ENCODE measurements at places on chromosomes 1 and 21.

- no peak for DNase-seq
These were observed 44.2 kb downstream of the PRRX1 start for GRCh38 chr1:170707959-170708655.

GRCh38 chr1:31871703-31872102 lies 55.9 kb upstream of the SPOCD1 start:
- no peak for DNase-seq

GRCh38 chr1:1437033-1437903 lies 1.8 kb downstream of the VWA1 start:
- no peak for DNase-seq

GRCh38 chr1:78045926-78046778 lies at the start of gene GIPC2:
GIPC2 (plus strand) TSS chr1:78045966; CDS start chr1:78046095, 129 bp downstream.
- no peak for DNase-seq

- DNase-seq = no peak
These were observed 87.1 kb upstream of the ARHGEF16 start for GRCh38 chr1:3367376-3367775.

- DNase-seq = no peak
These were observed 104.0 kb downstream of the TPR start for GRCh38 chr1:186271032-186271431.

GRCh38 chr1:4553761-4554160 lies 100.6 kb upstream of the AJAP1 start:
- DNase-seq = no peak

DNA sequence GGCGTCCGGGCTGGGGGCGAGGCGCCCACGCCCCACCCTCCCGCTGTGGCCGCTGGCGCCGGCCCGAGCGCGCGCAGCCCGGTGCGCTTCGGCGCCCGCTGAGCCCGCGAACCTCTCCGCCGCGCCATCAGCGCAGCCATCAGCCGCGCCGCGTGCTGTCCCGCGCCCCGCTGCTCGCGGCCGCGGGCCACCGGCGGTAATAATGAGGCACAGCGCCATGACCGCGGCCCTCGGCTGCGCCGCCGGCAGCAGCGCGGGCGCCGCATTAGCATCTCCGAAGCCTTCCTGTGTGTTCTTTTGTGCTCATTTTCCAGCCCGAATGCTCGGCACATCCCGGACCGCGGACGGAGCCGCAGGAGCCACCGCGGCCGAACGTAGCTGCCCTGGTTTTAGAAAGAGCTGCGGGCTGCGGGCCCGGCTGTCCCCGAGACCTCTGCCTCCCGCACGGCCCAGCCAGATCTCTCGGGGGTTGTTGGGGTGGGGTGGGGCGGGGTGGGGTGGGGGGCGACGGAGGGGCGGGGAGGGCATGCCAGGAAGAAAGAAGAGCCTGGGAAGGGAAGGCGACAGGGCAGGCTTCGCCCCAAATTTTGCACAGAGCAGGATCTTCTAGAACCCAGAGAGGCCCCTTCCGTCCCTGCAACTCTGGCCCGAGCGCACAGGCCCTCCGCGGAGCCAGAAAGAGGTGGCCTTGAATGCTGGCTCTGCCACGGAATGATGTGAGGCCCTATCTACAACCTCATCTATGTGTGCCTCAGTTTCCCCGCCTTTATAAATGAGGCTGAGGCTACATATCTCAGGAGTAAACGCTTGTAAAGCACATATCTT lies 55.3 kb downstream of the RRAGC start:
- no peak for DNase-seq

- DNase-seq = no peak
These were observed 1.6 kb downstream of the C1orf21 start for GRCh38 chr1:184388319-184388889.

DNA sequence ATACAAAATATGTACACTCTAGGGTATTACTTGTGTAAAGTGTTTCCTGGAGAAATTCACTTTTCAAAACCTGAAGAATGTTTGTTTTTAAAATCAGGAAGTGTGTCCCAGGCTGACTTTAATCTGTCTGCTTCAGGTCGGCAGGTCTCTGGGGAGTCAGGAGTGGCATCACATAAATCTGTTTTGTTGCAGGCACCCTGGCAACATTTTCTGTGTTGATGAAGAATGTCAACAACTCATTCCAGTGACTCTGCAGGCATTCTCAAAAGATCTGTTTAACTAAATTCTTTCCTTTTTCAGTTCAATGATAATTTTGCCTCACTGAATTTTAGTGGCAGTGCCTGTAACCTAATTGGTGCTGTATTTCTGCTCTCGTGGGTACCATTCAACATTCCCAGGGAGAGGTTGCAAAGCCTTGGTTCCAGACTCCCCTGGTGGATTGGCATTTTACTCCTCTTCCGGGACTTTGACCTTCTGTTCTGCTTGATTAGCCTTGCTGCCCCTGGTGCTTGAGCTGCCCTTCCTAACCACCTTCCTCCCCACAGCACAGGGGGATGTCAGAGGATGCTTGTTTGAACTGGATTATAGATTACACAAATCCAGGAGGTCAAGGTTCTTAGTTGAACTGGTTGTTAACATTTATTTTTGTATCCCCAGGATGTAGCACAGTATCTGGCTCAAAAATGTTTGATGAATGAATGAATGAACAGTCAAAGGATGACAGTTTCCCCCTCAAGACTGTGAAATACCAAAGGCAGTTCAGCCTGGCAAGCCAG lies 55.4 kb upstream of the LPGAT1 start:
- no peak for DNase-seq

GRCh38 chr1:183932412-183932811 lies 105.1 kb downstream of the COLGALT2 start:
- no peak for DNase-seq

DNA sequence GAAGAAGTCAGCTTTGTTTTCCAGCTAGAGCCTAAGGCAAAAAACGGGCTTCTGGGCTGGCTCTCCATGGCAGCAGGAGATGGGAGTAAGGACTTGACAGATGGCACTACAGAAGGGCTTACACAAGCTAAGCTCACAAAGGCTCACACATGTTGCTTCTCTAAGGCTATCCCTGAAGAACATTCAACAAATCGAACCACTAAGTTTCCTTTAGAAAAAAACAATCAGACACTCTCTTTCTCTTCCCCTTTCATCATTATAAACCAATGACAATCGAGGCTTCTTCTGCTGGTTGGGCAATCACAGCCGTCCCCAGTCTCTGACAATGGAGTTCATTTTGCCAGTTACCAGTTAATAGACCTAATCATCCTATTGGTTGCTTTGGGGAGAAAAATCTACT lies 40.5 kb downstream of the TRIT1 start:
- DNase-seq = no peak

DNA sequence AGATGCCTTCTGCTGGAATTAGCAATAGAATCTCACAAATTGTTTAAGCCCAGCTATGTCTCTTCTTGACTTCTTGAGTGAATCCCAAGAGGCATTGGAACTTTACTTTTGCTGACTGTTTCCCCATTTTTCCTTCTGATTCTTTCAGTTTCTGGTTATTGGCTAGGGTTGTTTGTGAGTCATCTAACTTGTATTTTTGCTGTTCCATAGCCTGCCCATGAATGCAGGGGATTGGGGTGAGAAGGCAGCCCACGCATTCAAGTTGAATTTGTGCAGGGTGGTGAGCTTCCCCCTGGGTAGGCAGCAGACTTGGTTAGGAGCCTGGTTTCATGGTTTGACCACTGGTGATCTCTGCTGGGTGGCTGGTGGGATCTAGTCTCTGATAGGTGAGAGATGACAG lies 10.4 kb upstream of the KLF17 start:
- DNase-seq = no peak

GRCh38 chr21:18893406-18893805 lies 489.8 kb upstream of the TMPRSS15 start:
- DNase-seq = no peak

DNA sequence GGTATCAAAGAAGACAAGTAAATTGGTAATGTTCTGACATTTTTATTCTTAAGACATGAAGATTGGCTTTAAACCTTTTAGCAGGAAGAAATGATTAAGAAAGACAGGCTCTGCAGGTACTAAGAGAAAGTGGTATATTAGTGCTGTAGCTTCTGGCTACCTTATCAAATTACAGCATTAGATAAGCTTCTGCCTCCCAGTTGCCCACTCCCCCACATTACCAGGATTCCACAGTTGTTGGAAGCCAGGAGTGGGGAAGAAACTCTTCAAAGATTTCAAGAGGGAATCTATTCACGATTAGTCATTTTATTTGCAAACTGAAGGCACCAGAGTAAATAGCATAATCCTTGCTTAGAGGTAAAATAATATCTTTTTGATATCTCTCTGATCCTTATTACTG lies 274.9 kb downstream of the LMO4 start:
- DNase-seq = no peak

- DNase-seq = no peak
These were observed 105.7 kb downstream of the SYF2 start for GRCh38 chr1:25126562-25126961.

GRCh38 chr21:18832950-18833349 lies 429.4 kb upstream of the TMPRSS15 start:
- DNase-seq = no peak

DNA sequence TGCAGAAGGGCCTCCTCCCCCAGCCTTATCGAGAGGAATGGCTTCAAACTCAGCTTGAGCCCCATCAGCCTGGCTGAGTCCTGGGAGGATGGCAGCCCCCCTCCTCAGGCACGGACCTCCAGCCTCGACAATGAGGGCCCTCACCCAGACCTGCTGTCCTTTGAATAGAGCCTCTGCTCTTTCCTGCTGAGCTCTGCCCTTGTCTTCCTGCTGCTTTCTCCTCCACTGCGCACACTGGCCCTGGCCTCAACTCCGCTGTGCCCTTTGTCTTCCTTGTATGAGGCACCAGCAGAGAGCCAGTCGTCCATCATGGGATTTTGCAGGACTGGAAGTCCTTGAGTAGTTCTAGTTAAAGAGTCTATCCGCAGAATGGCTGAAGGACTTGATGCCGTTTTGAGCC lies 2.0 kb downstream of the C1orf226 start:
- DNase-seq = no peak

GRCh38 chr1:184906761-184907160 lies 67.5 kb downstream of the NIBAN1 start:
- no peak for DNase-seq

- DNase-seq = no peak
These were observed 106.1 kb downstream of the RIPK4 start for GRCh38 chr21:41660748-41661147.

GRCh38 chr1:228279722-228280105 lies 71.9 kb downstream of the OBSCN start:
- DNase-seq = no peak

DNA sequence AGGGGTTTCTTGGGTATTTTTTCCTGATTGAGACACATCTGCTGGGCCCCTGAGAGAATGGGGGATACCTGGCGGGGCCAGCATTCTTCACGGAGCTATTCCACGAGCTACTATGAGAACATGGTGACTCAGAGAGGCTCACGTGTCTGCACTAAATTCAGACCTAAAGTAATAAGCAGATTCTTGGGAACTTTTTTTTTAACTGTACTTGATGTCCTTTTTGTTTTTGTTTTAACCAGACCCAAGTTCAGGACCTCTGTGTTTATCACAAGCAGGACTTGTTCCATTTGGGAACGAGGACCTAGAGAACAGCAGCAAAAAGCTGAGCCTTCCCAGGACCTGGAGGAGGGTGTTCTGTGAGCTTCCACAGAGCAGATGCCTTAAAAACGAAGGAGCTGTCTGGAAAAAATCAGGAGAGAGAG lies 44.0 kb downstream of the EVA1C start:
- no peak for DNase-seq

DNA sequence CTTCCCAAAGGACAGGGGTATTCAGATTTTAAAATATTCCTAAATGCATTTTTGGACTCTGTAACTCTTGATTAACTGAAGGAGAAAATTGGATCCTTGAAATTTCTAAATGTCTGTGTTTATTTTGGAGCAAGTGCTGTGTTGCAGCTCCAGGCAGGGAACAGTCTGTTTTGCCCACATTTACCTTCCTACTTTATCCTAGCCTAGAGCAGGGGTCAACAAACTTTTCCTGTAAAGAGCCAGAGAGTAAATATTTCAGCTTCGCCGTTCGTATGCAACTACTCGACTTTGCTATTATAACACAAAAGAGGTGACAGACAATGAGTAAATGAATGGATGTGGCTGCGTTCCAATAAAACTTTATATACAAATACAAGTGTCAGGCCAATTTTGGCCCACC lies 402.2 kb downstream of the GPATCH2 start:
- DNase-seq = no peak

GRCh38 chr1:96361271-96361856 lies 360.2 kb upstream of the PTBP2 start:
- DNase-seq = no peak

- no peak for DNase-seq
These were observed 271.3 kb upstream of the B3GALT2 start for GRCh38 chr1:193457676-193458075.

GRCh38 chr1:151935154-151935553 lies 25.8 kb upstream of the THEM4 start:
- DNase-seq = no peak

GRCh38 chr1:147717051-147717705 lies 43.2 kb downstream of the GJA5 start:
- DNase-seq = no peak

GRCh38 chr1:84496498-84496897 lies 9.7 kb upstream of the SPATA1 start:
- DNase-seq = no peak

DNA sequence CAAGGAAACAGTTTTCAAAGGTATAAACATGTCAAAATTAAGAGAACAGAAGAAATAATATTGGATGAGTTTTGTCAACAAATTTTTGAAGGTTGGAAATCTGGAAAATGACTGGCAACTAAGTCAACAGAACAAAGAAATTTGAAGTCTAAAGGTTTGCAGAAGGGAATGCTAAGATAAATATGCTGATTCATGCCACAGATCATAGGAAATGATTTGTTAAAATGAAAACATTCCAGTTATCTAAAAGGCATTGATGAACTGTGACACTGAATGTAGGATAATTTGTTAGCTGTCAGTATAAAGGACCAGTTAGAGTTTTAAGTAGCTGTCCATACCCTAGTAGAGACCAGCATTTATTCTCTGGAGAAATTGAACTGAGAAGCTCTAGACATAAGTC lies 157.9 kb upstream of the CHRM3 start:
- DNase-seq = no peak

DNA sequence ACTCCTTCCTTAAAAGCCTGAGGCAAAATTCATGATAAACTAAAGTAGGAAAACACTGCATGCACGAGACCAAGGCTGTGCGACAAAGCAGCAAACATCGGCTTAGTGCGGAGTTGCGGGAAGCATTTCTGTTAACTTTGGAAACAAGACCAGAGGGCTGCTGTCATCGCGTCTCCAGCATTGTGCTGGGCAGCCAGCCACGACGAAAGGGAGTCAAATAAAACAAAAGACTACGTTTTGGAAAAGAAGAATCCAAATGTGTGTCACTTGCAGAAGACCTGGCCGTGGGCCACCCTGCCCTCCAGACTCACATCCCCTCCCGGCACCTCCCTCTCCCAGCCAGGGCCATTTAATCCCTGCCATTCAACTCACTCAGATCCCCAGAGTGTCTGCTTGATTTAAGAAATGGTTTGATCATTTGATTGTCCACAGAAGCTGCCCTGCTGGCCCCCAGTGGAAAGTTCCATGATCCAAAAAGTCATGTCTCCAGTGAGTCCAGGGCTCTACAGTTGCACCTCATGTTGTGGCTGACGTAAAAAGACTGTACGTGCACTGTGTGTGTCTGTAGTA lies 2.4 kb upstream of the KRTAP10-11 start:
- no peak for DNase-seq

- no peak for DNase-seq
These were observed 2.5 kb upstream of the DHRS3 start for GRCh38 chr1:12620488-12620865.

- no peak for DNase-seq
These were observed 285.5 kb downstream of the LRRC40 start for GRCh38 chr1:69919922-69920273.

- DNase-seq = no peak
These were observed 17.0 kb downstream of the NES start for GRCh38 chr1:156659988-156660751.

GRCh38 chr1:59427155-59427554 lies 130.3 kb downstream of the FGGY start:
- DNase-seq = no peak

GRCh38 chr1:7009741-7010525 lies 224.7 kb downstream of the CAMTA1 start:
- no peak for DNase-seq
